Left ventricle myocardium superior (tissue), 1 donor: ENCODE measurements at places on chromosomes 16 and 17.

DNA sequence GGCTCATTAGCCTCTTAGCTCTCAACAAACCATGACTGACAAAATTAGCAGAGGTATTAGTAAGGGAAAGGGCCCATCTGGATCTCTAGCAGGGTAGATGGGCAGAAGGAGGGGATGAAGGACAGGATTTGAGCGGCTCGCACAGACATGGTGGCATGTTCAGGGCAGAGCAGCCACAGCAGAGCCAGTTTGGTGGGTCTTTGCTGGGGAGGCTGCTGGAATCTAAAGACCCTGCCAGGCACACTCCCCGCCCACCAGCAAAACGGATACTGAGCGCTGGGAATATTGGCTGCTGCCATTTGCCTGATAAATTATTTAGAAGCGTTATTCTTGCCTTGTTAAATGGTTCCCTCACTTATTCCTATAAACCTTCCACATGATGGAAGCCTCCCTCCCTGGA is 20.7 kb upstream of the NAT9 start:
- no peak for DNase-seq

DNA sequence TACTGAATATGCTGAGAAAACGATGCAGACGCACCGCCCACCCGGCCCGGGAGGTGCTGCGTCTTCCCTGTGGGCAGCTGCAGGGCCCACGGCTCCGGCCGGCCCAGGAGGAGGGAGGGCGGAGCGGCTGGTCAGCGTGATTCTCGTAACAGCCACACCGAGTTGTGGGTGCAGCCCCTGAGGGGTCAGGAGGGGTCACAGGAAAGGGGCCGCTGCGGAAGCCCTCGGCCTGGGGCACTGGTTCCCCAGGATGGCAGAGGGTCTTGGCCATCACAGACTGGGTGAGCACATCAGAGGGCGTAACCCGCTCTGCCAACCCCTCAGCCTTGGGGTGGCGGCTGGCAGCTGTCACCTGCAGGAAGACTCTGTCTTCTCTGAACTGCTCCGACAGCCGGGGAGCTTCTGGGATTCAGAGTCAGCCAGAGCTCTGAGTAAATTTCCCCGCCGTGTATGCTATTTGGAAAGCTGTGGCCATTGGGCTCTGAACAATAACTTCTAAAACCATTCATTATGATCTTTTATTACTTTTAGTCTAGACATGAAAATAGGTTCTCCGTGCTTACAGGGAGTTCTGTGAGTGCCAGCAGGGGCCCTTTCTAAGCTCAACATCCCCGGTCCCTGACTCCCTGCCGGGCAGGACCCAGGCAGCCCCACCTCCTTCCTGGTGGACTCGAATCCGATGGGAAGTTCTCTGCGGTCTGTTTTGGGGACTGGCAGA is 87.4 kb upstream of the CHMP6 start:
- DNase-seq: no peak

DNA sequence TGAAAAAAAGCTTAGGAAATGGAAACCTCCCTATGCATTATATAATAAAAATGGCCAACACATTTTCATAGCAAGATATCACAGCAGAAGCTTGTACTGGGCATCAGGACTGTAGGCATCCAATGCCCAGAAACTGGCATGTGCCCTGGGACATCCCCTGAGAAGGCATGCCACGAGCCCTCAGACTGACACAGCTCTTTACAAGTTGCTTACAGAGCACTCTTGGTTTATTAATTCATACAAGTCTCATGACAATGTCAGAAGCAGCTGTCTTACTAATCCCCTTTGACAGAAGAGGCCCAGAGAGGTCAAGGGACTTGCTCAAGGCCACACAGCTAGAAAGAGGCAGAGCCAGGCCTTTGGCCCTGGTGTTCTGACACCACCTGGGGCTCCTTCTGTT is 5.6 kb upstream of the CCL2 start:
- peak; percentile 44 for DNase-seq

- no peak for DNase-seq
Observed at GRCh38 chr17:31806921-31807320, 52.1 kb downstream of the COPRS start.

DNA sequence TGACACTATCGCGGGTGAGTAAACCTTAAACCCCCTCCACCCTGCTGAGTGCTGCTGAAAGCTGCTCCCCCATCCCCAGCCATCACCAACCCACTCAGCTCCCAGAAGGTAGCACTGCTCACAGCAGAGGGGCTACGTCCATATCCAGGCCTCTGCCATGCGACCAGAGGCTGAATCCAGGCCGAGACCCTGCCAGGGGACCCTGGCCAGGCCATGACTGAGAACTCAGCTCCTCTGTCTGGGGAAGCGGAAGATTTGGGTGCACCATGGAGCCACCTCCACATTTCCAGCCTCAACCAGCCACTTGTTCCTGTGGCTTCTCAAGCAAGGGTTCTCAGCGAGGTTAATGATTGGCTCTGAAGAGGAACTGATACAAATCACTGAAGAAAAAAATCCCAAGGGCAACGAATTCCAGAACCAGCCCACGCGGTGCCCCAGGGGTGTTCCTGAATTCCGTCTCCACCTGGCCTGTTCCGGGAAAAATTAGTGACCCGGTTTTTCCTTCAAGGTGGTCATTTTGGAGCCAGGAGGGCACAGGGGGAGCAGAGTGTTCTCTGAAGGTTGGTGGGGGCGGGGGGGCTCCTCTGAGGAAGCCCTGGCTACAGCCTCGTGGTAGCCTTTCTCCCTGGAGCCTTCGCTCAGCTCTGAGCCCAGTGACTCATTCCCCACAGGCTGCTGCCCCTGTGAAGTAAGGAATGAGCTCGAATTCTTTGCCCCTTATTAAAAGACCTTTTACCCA is 9.3 kb upstream of the SLC16A5 start:
- no peak for DNase-seq

GRCh38 chr16:71669926-71670536 is 44.0 kb downstream of the MARVELD3 start:
- no peak for DNase-seq

DNA sequence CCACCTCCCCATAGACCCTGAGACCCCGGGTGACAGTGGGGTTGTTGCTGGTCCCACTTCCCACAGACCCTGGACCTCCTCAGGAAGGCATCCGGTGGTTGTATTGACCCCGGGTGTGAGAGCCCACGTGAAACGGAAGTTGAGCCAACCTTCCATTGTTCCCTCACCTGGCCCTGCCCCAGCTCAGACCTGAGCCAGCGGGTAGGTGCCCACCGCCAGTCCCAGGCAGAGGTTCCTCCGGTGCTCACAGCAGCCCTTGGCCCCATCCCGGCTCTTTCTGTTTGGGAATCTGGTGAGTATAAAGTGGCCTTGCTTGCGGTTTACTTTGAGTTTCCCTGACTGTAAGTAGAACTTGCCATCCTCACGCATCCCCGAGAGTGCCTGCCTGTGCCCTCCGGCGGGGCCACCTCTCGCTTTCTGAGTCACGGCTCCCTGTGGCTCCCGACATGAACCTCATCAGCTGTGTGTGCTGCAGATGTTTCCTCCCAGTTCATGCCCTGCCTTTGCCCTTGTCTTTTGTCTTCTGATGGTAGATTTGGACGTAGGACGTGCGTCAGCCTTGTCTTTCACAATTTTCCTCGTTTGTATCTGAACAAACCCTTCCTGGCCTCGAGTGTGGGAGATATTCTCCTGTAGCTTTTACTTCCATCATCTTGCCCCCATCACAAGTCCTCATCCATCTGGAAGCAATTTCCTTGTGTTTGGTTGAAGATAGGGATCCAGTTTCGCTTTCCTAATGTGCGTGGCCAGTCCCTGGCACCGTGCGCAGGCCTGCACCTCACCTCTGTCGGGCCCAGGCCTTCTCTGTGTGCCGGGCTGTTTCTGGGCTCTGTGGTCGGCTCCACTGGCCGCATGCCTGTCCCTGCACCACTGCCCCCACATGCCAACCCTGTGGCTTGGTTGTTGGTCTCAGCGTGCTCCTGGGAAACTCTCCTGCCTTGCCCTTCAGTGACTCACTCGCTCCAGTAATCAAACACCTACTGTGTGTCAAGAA is 76.0 kb downstream of the METRNL start:
- no peak for DNase-seq

DNA sequence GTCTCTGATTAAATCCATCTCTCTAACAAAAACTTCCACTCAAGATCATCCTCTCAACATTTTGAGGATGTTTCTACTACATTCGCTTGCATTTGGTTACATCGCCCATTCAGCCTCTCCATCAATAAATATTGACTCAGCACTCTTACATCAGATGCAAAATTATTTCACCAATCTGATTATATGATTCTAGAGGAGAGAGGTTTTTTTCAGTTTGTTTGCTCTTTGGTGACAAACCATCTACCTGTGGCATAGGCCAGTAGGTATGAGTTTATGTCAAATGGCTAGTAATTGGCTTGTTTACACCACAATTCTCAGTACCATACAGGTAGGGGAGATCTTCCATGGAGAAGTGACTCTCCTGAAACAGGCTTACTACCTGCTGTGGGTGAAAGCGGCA is 52.3 kb downstream of the TOX3 start:
- DNase-seq: no peak

GRCh38 chr17:45341533-45342158 is 24.8 kb upstream of the MAP3K14 start:
- peak; percentile 86 for DNase-seq

- no peak for DNase-seq
Observed at GRCh38 chr17:74115586-74115985, 87.9 kb upstream of the RPL38 start.

DNA sequence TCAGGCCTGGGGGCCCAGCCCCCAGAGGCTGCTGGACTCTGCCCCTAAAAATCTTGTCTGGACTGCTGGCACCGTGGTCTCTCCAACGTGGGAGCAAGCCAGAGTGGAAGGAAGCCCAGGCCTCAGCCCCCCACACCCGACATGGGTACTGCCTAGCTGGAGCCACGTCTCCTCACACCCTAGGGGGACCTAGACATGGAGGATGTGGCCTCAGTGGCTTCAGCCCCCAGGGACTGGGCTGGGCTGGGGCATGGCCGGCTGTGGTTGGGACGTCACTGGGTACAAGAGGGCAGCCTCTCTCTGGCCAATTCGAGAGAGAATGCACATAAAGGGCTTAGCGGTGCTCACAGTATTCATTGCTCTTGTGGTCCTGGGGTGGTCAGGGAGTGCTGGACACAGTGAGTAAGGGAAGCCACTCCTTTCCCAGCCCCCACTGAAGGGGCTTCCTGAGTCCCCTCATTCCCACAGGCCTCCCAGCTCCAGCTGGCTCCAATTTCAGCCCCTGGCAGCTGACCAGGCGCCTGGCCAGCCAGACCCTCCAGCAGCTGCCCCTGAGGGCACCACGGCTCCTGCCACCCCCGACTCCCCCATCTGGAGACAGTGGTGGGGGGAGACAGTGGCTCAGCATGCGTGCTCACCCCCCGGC is 1.1 kb downstream of the CDH15 start:
- DNase-seq: no peak

GRCh38 chr17:11109106-11109505 is 131.9 kb upstream of the SHISA6 start:
- DNase-seq: no peak

DNA sequence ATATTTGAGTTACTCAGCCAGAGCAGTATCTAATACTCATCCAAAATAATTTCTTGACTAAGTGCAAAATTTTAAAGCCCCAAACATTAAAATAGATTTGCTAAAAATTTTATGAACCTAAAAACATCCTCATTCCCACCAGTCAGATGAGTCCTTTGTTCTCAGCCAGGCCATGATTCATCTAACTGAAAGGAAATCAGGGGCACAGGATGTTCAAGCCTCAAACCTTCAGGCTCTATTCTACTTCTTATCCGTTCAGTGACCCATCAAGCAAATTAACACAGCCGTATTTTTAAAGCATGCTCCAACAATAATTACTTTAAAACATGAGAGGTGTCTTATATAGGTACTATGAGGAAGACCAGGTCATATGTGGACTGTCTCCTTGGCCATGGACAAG is 176.5 kb upstream of the MON1B start:
- DNase-seq: no peak

- peak; percentile 65 for DNase-seq
Observed at GRCh38 chr16:4208341-4208751, 33.5 kb downstream of the SRL start.

DNA sequence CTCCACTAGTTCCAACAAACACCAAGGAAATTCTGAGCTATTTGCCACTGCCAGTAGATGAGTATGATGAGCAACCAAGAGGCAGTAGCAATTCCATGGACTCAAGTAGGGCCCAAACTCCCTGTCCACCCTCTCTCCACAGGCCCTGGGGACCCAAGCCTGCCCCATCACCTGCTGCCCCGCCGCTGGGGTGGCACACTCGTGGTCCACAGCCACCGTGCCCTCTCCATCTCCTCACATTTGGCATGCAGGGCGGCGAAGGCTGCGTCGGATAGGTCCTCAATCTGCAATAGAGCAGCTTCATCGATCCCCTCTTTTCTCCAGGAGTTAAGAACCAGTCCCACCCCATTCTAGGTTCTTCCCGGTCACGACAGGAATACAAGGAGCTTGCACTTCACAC is 33.9 kb downstream of the STH start:
- DNase-seq: no peak

- no peak for DNase-seq
Observed at GRCh38 chr17:63426917-63427308, 19.2 kb downstream of the CYB561 start.

DNA sequence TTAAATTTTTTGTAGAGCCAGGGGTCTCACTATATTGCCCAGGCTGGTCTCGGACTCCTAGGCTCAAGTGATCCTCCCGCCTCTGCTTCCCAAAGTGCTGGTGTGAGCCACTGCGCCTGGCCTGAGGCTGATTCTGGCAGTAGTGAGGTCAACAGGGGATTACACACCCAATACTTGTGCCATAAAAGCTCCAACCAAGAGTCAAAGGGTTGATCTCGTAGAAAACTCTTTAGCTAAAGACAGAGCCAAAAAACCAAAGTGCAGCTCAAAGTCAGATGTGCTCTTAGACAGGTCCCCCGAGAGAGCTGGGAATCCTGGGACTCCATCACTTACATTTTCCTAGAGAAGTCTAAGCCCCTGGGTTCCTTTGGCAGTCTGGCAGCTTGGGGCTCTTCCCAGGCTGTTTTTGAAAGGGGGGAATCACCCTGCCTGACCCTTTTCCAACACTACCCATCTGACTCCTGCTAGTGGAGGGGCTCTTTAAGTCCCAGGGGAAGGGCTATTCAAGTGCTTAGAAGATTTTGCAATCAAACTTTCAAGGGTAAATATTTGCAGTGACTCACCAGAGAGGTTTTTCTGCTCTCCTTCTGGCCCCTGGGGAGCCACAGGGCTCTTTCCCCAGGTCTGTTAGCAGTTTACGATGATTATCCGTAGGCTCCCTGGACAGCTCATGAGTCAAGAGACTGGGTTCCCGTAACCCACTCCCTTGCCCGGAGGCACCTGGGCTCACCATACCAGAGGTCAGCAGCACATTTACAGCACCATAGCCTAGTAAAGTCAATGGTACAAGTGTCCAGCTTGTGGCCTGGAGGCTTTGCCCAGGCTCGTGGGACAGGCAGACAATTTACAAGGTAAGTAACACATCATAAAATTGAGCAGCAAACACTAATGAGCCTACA is 408.7 kb downstream of the SLC39A11 start:
- DNase-seq: no peak
